ENCODE measurements at places on chromosomes 4 and X. TPM values are rescaled to one million over a fixed set of nuclear protein-coding genes. Genes with fewer than 3 reads are reported as not detected.
A peak's percentile ranks its signal among the peaks of the same experiment; 100 is the strongest.

DNA sequence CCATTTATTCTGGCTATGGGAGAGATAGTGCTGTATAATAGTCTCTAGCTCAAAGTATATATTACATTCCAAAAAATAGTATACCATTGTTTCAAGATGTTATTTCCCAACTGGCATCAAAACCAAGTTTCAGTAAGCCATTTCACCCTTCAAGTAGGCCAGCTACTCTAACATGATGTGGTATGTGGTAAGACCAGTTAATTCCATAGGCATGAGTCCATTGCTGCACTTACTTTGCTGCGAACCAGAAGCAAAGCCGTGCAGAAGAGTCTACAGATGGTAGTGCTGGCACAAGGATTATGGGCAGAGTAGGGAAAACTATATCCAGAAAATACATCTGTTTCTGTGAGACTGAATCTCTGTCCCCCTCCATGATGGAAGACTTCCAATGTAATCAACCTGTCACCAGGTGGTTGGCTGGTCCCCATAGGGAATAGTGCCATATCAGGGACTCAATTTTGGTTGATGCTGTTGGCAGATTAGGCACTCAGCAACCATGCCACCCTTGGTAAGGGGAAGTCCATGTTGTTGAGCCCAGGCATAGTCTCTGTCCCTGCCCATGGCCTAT is 49.8 kb upstream of the HSD17B10 start:
- DNase-seq = no peak

GRCh38 chrX:24253469-24253868 is 60.4 kb downstream of the SUPT20HL2 start:
- DNase-seq = no peak

Gene SRPX
- total RNA-seq = 99.4 TPM

Gene MAGED2
- 164 TPM for total RNA-seq

GRCh38 chr4:5051278-5052203 is at the start of gene STK32B:
Gene STK32B (plus strand): TSS chr4:5051480.
- DNase-seq = peak; percentile 85

- no peak for DNase-seq
These were observed 27.4 kb upstream of the HPGD start for GRCh38 chr4:174549721-174550120.

DNA sequence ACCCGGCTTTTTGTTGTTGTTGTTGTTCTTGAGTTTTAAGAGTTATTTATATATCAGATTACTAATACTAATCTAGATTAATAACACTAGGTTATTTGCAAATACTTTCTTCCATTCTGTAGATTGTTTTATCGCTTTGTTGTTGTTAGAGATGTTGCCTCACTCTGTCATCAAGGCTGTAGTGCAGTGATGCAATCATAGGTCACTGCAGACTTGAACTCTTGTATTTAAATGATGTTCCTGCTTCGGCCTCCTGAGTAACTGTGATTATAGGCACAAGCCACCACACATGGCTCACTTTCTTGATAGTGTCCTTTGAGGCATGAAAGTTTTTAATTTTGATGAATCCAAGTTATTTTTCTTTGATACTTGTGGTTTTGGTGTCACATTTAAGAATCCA is 129.0 kb downstream of the VSIG4 start:
- no peak for DNase-seq

DNA sequence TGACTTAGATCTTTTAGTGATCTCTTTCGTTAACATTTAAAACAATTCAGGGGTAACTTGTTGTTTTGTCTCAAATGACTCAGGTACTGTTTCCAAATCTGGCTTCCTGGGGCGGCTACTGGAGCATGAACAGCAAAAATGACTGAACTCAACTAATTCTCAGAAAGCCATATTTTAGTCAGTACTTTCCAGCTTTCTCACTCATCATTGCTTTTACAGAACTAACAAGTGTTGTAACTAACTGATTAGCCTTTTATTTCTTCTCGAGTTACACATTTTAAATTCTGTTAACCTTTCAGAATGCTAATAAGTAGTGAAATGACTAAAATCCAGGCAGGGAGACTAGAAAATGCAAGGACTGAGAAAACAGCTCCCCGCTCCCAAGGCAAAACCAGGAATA is 55.3 kb downstream of the JADE3 start:
- DNase-seq = no peak

DNA sequence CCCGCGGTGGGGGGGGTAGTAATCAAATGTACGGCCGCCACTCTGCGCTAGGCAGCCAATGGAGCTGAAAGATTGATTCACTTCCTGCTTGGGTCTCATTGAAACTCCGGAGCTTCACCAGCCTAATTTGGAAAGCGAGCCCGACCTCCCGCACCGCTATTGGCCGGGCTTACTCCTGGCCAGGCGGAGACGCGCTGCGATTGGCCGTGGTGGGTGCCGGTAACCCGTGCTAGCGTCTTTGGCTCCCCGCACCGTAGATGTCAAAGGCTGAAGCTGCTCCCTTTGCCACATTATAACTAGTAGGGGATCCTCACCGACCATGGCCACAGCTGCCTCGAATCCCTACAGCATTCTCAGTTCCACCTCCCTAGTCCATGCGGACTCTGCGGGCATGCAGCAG is at the start of gene POU3F4:
Gene POU3F4 (plus strand): TSS at position 285 of the 400 bp plus-strand sequence. CDS start 35 bp downstream, at position 320.
- DNase-seq = no peak

DNA sequence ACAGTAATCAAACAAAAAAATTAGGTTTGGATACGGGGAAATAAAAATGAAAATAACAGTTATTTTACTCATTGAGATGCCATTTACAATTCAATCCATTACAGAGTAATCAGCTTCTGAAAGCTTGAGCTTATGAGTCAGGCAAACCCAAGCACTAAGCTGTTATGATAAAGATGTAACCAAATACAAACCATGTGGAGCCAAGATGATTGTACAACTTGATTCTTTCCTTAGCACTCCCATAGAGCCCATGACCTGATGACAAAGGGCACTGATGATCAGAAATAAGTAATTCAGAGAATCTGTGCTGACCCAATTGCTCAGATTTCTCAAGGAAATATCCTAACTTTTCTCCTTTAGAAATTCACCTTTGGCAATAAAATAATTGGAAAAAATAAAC is 40.5 kb upstream of the PRKG2 start:
- DNase-seq = no peak

- DNase-seq = no peak
These were observed 18.6 kb downstream of the AIMP1 start for GRCh38 chr4:106334741-106335470.

Gene TMPRSS11F
- total RNA-seq = not detected

Gene SLITRK2
- not detected for total RNA-seq

Gene ABLIM2
- total RNA-seq = 1.1 TPM

Gene RNF212
- total RNA-seq = 0.22 TPM

Gene PSAPL1
- not detected for total RNA-seq

Gene RAB28
- total RNA-seq = 11.9 TPM

DNA sequence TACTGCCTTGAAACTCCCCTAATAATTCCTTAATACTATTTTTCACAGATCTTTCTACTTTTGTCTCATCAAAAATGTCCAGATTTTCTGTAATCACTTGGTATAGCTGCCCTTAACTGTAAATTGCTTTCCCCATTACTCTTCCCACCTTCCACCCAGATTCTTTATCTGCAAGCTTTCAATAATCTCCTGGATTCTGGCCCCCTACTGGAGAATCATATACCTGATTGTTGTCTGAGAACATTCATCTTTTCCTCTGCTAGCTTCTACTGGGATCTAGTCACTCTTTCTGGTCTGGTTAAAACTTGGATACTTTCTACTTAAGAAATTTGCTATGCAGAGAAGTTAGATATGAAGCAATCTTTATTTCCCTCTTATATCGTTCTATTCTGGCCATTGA is 552.6 kb downstream of the PCDH19 start:
- DNase-seq = no peak

DNA sequence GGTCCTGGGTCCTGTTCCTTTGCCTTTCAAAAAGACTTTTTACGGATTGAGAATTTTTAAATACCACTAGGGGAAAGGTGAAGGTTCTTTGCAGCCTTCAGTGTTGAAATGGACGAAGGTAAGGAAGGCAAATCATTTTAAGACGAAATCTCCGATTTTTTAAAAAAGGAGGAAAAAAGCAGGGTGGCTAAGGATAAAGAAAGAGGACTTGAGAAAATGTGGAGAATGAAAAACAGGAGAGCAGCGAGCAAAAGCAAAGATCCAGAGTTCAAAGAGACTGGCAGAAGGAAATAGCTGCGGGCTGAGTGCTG is 314 bp downstream of the EPHA5 start:
- no peak for DNase-seq

- no peak for DNase-seq
These were observed 1553.1 kb upstream of the ADGRL3 start for GRCh38 chr4:59647011-59647410.

Gene HSFX4
- total RNA-seq = not detected

GRCh38 chrX:132639446-132639845 is 150.6 kb upstream of the MBNL3 start:
- no peak for DNase-seq

GRCh38 chr4:186342582-186342981 is 76.6 kb downstream of the F11 start:
- no peak for DNase-seq

DNA sequence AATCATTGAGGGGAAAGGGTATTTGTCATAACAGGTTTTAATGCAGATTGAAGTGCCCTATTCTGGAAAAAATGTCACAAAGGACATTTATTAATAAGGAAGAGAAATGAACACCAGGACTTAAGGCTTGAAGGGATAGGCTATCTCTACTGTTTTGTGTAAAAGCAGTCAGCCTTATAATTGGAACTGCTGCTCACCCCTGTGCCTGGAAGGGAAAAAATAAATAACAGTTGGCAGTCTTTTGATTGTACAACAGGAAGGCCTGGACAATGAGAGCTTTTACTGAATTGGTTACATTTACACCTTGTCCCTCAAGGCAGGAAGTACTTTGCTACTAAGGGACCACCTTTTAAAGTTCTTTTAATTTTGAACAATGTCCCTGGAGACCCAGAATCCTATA is 17.8 kb upstream of the MAGED4 start:
- DNase-seq = no peak

- peak; percentile 83 for DNase-seq
These were observed 512.8 kb downstream of the ANKRD50 start for GRCh38 chr4:124199755-124200154.

Gene XKRX
- total RNA-seq = under 0.01 TPM

Gene EMCN
- 41.8 TPM for total RNA-seq

DNA sequence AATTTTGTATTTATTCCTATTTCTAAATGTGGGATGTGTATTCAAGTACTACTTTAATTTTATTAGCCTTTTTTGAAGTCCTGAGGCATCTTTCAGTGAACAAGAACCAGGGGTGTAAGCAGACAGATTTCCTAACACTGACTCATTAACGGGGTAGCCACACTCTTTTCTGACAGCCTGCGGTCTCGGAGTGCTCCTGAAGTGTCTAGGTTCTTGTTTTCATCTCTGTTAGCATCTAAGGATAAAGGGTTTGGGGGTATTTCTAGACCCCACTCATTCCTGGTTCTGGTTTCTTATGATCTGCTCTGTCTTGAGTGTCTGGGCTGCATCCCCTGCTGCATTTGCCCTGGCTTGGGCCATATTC is 71.9 kb downstream of the GC start:
- DNase-seq = no peak

DNA sequence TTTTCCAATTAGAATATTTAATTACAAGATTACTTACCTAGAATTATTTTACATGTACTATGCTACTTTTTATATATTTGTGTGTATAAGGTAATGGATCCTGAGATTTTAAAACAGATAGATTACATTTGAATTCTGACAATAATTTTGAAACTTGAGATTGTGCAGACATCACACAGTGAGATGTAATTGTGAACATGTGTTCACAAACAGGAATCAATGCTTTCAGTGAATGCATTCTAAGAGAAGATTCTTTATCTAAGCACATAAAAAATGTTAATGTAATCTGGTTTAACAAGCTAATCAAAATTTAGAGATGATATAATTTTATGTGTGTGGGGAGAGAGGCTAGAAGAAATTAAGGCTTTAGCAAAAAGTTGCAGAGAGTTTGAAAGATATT is 1925.5 kb downstream of the ARAP2 start:
- no peak for DNase-seq
